ENCODE measurements at places on chromosomes 12 and 14.

DNA sequence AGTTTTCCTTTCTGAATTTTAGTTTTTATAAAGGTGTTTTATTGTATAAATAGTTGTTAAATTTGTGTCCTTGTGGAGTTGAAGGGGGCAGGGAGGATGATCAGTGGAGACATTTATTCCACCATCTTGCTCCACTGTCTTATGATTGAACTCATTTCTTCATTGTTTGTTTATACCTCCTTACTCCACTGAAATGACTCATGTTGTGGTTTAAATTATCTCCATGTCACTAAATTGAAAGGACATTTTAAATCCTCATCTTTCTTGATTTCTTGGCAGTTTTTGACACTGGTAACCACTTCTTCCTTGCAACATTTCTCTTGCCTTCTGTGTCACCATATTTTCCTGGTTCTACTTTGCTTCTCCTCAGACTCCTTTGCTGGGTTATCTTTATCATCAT lies 23.6 kb upstream of the FERMT2 start:
- no peaks in the 10 kb centered on the region for H3K36me3 ChIP-seq
- no peaks in the 10 kb centered on the region for H3K27me3 ChIP-seq
- H3K4me3 ChIP-seq, result no peak overlapping the region
- H3K27ac ChIP-seq, result no peak overlapping the region
- no peaks in the 10 kb centered on the region for H3K4me1 ChIP-seq
- DNase-seq, result no peak

DNA sequence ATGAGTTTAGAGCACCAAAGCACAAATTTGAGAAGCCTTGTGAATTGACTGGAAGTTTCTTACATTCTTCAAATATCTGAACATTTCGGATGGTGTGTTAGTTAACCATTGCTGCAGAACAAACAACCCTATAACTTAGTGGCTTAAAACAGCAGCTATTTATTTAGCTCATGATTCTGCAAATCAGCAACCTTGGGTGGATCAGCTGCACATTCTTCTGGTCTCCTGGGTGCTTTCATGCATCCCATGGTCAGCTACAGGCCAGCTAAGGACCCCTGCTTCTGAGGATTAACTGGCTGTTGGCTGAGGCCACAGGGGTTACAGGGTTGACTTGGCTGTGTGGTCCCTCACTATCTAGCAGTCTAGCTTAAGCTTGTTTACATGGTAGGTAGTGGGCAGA lies 114.0 kb upstream of the HIF1A start:
- H3K27me3 ChIP-seq, result no peaks in the 10 kb centered on the region
- H3K36me3 ChIP-seq, result no peaks in the 10 kb centered on the region
- peaks cover 27% of the 10 kb centered on the region for H3K4me1 ChIP-seq

- H3K36me3 ChIP-seq, result no peaks in the 10 kb centered on the region
- peaks cover 9% of the 10 kb centered on the region for H3K4me1 ChIP-seq
- no peak overlapping the region for H3K4me3 ChIP-seq
- H3K27me3 ChIP-seq, result no peaks in the 10 kb centered on the region
Measured at GRCh38 chr12:67690656-67691055, 42.1 kb downstream of the DYRK2 start.

- H3K4me3 ChIP-seq, result no peak overlapping the region
- no peak overlapping the region for H3K27ac ChIP-seq
- H3K27me3 ChIP-seq, result no peaks in the 10 kb centered on the region
- H3K4me1 ChIP-seq, result no peaks in the 10 kb centered on the region
Measured at GRCh38 chr12:115257791-115258190, 573.8 kb upstream of the TBX3 start.

GRCh38 chr12:64890873-64891468 lies 66.5 kb downstream of the TBC1D30 start:
- no peaks in the 10 kb centered on the region for H3K27me3 ChIP-seq
- no peak overlapping the region for H3K4me3 ChIP-seq
- no peak for DNase-seq
- H3K36me3 ChIP-seq, result no peaks in the 10 kb centered on the region
- H3K4me1 ChIP-seq, result no peaks in the 10 kb centered on the region

DNA sequence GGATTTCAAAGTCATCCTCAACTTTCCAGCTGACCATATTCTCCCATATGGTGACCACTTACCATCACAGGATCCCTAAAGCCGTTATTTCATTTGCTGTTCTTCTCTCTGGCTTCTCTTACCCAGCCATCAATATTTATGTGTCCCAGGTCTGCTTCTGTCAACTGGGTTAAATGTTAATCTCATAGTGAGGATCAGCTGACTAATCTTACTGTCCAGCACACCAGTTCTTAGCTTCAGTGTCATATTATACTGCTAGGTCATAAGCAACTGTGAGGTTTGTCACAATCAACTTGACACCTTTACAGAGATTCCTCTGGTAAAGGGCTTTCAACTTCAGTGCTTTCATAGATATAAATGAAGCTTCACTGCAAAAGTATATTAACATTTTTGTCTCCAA lies 294.4 kb downstream of the DIO2 start:
- H3K4me3 ChIP-seq, result no peak overlapping the region
- no peak for DNase-seq
- no peaks in the 10 kb centered on the region for H3K4me1 ChIP-seq
- no peak overlapping the region for H3K27ac ChIP-seq
- H3K27me3 ChIP-seq, result no peaks in the 10 kb centered on the region

DNA sequence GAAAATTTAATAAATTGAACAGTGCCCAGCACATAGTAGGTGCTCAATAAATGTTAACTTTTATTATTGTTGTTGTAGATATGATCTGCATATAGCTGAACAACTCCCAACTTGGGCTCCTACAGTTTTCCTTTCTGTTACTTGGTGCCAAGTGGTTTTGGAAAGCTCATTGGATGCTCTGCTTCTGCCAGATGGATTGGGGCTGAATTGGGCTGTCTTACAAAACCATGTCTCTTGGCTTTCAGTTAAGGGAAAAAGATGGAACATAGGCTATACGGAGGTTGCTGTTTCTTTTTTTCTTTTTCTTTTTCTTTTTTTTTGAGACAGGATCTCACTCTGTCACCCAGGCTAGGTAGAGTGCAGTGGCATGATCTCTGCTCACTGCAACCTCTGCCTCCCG lies 140.7 kb upstream of the PWP1 start:
- H3K4me1 ChIP-seq, result no peaks in the 10 kb centered on the region
- no peak overlapping the region for H3K4me3 ChIP-seq
- no peaks in the 10 kb centered on the region for H3K36me3 ChIP-seq
- H3K27me3 ChIP-seq, result no peaks in the 10 kb centered on the region
- H3K27ac ChIP-seq, result no peak overlapping the region
- DNase-seq, result no peak

Measured in thoracic aorta (tissue), 2 donors.